Right cardiac atrium (tissue), 5 donors: ENCODE measurements at places on chromosomes 7 and 10. TPM values are rescaled to one million over a fixed set of nuclear protein-coding genes. Genes with fewer than 3 reads are reported as not detected.

DNA sequence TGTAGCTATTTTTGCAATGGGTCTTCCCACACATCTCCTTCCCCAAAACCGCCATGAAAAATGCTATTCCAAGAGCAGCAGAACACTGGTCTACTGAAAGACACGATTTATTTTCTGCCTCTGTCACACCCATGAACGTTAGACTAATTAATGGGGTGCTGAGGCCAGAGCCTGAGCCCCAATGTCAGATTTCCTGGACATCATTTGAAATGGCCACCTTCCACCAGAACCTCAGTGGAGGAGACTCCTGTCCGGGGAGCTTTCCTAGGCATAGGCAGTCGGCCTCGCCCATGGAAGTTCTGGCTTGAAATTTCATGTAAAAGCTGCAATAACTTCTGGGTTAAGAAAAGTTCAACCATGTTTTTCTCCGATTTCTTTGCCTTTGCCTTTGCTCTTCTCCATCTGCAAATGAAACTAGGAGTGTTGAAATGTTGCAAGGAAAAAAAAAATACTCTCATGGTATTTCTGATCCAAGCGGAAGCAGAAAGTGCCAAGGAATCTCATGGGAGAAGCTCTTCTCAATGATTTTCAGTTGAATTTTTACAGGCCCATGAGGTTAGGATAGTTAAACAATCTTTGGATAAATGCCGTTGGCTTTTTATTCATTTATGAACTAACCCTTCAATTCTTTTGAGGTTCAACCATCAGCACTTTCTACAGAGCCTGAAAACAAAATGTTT is 570.8 kb upstream of the MGMT start:
- no peak for DNase-seq

Gene NSUN6
- 6.6 TPM for polyA plus RNA-seq

DNA sequence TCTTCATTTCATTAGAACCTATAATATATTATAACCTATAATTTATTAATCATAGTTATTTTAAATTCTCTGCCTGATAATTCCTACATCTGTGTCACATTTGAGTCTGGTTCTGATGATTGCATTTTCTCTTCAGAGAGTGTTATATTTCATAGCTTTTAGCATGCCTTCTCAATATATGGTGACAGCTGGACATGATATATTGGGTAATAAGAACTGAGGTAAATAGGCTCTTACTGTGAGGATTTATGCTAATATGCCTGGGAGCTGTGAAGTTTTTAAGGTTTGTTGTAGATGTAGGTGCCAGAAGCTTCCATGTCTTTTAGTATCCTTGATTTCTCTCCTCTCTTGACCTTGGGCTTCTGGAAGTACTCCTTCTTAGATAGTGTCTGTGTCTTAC is 325.9 kb upstream of the SEMA3D start:
- DNase-seq, result no peak

DNA sequence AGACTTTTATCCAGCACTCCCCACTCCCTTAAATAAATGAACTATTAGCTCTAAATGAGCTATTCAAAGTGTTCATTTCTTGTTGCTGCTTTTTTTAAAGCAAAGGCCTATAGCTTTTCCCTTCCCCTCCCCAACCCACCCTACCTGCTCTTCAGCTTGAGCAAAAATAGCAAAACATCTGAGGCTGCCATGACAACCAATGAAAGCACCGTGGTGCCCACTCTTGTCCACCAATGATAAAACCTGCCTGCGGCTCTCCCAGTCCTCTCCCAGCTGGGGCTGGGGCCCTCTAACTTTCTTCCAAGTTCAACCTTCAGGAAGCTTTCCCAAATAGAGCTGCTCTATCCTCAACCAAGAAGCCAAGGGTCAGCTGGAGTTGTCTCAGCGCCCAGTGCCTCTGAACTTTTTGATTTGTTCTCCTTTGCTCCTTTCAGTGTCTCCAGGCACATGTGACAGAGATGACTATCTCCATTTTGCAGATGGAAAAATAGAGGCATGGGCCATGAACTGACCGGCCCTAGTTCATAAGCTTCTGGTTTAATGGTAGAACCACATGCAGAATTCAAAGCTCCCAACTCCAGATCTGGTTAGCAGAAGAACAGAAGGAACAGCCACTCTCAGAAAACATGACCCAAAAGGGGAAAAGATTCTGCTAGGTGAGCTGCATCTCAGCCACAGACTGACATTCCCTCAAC is 47.7 kb downstream of the PIK3AP1 start:
- no peak for DNase-seq

DNA sequence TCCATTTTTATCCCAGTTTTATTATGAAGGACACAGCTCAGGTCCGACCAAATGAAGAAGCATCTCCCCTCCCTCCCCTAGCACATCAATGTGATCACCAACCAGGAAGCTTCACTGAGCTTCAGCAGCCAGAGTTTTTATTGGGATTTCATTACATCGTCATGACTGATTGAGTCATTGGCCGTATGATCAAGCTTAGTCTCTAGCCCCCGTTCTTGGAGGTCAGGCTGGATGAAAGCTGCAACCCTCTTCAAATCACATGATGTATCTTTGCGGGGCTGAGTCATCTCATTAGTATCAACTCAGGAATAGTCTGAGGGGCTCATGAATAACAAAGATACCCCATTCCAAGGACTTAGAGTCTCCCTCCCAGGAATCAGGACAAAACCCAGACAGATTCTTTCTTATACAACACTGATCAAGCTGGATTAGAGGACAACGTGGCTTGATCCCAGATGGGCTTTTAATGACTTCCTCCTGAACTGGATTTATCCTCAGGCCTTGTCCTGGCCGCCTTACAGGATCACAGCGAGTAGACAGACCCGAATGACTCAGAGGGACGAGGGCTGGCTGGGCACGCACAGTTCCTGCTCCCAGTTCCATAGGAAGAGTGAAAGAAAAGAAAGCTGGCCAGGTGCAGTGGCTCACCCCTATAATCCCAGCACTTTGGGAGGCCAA is 14.5 kb downstream of the LIMK1 start:
- DNase-seq, result no peak

Gene CPA5
- not detected for polyA plus RNA-seq

Gene CPSF4
- polyA plus RNA-seq, result 16.2 TPM

Gene CCDC172
- not detected for polyA plus RNA-seq

GRCh38 chr10:118032564-118032963 is 14.2 kb downstream of the RAB11FIP2 start:
- DNase-seq, result no peak

- no peak for DNase-seq
Observed at GRCh38 chr7:3551536-3551935, 250.5 kb downstream of the SDK1 start.

DNA sequence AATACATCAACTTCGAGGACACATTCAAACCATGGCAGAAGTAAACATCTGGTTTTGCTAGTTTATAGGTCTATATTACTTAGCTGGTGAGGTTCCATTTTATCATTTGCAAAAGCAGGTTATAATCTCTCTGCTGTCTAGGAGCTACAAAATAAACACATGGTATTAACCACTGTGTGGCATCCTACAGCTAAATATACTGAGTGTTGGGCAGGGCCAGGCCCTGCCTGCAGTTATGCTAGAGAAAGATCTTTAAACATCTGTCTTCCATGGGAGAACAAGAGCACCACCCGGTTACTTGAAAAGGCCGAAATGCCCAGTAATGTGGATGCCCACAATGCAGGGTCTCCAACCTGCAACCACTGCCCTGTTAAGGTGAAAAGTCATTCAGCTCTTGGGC is 20.6 kb upstream of the FKBP9 start:
- no peak for DNase-seq

GRCh38 chr10:46235705-46236545 is 50.9 kb upstream of the ANTXRL start:
- DNase-seq, result no peak

GRCh38 chr7:672891-673290 is 53.6 kb upstream of the DNAAF5 start:
- no peak for DNase-seq

Gene TAS2R5
- polyA plus RNA-seq, result 0.41 TPM

Gene PLXNA4
- polyA plus RNA-seq, result 5.7 TPM

DNA sequence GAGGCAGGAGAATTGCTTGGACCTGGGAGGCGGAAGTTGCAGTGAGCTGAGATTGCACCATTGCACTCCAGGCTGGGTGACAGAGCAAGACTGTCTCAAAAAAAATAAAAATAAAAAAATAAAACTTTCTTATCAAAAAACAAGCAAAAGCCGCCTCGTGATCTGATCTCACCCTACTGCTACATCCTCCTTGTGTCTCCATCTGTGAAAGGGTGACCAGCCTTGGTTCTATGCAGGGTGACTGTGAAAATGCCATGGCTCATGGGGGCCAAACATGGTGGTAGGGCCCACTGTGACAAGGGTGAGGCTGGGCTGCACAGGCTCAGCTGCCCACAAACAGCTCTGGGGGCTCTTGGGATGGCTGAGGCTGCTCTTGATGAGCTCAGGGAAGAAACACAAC is 968 bp upstream of the OPN4 start:
- no peak for DNase-seq

Gene SNX10
- polyA plus RNA-seq, result 1.3 TPM

GRCh38 chr7:44259547-44260457 is 59.0 kb downstream of the YKT6 start:
- DNase-seq, result peak; percentile 87

- no peak for DNase-seq
Observed at GRCh38 chr7:45680776-45681175, 106.6 kb downstream of the ADCY1 start.
